ENCODE measurements at places on chromosomes 12 and 14.

DNA sequence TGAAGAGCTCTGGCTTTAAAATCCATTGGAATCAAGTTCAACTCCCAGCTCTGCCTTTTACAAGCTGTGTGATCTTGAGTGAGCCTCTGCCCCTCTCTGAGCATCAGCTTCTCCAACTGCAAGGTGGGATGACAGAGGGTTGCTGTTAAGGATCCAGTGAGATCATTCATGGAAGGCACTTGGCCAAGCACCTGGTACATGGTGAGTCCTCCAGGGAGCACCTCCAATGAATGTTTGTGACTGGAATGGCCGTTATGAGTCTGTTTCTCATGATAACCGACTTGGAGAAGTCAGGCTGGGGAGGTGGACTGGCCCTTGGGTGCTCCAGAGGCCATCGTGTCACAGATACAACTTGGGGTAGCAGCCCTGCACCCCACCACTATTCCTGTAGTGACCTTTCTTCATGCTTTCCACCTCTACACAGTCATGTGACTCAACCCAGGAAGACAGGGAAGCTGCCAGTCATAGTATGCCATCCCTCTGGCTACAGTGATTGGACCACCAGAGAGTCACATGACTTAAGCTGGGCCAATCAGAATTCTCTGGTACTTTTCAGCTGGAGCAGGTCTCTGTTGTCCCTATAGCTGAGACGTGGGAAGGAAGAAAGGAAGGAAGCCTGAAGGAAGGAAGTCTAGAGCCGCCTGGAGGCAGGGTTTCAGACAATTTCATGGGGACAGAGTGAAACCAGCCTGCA is 146.5 kb upstream of the MYL2 start:
- DNase-seq: no peak

- DNase-seq: peak; percentile 41
Observed at GRCh38 chr14:45177076-45177475, 41.3 kb downstream of the FANCM start.

DNA sequence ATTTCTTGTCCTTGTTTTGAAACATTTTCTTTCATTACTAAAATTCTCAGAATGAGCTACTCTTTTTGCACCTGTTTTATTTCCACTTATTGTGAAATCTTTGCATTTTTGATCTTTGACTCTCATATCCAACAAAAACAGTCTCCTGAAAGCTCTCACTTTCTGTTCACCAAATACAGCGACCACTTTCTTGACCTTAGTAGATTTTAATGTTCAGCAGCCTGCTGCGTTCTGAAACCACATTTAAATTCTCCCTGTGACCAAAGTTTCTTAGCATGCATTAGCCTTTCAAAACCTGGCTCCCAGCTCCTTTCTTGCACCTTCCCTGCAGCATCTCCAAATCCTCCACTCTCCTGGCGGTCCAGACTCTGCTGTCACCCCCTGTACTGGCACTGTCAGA is 404.4 kb upstream of the PDE3A start:
- DNase-seq: no peak

DNA sequence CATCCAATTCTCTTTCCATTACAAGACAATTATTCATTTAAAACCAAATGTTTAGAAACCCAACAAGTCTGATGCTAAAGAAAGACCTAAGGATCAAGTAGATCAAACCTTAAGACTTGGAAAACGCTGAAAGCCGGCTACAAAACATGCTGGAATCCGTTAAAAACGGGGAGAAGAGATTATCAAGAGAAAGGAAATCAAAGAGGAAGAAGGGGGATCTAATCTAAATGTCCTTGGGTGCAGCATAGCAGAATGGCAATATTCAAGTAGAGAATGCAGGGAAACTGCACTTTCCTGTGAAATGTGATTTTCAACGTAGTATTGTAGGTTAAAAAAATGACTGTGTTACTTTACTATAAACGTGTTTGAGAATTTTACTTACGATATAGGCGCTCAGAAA is 1.3 kb downstream of the PPP1R13B start:
- DNase-seq: no peak

DNA sequence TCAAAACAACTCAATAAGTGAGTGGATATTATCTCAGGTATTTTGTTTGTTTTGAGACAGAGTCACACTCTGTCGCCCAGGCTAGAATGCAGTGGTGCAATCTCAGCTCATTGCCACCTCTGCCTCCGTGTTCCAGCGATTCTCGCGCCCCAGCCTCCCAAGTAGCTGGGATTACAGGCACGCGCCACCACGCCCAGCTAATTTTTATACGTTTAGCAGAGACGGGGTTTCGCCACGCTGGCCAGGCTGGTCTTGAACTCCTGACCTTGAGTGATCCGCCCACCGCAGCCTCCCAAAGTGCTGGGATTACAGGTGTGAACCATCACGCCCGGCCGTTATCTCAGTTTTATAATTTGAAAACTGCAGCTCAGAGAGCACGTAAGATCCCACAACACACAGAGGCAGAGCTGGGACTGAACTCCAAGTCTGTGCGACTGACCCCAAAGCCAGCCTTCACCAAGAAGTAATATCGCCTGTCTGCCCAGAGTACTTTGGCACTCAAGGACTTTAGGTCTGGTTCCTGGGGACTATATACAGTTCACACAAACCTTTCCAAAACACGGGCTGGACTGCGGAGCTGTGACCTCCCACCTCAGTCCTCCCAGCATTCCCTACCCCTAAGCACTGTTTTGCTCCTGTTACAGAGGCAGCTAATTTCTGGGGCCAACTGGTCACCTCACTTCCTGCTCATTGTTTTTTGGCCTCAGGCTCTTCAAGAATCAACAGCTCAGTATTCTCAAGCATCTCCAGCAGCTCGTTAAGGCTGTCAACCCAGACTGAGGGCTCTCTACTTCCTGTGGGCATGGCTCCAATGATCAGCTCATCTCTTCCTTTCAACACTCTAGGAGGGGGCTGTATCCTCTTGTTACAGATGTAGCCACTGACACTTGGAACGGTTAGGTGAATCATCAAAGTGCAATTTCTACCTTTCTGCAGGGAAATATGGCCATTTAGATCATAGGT is 22.5 kb downstream of the TESC start:
- DNase-seq: no peak

- no peak for DNase-seq
Observed at GRCh38 chr14:74045522-74045921, 26.4 kb downstream of the BBOF1 start.

DNA sequence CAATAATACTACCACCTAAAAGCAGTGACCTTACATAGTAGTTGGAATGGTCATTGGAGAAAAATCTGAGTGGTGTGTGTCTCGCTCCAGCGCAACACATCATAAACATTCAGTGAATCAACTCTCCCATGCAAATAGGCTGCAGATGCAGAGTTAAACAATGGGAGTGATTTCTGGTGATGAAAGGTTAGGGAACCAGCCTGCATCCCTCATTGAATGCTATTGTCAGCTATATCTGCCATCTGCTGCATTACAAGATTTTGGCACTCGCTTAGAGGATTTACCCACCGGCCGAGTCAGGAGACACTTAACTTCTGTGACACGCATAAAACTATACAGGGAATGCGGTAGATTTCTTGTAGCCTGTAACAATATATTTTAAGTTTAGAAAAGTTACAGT is 900.9 kb downstream of the FLRT2 start:
- DNase-seq: no peak

DNA sequence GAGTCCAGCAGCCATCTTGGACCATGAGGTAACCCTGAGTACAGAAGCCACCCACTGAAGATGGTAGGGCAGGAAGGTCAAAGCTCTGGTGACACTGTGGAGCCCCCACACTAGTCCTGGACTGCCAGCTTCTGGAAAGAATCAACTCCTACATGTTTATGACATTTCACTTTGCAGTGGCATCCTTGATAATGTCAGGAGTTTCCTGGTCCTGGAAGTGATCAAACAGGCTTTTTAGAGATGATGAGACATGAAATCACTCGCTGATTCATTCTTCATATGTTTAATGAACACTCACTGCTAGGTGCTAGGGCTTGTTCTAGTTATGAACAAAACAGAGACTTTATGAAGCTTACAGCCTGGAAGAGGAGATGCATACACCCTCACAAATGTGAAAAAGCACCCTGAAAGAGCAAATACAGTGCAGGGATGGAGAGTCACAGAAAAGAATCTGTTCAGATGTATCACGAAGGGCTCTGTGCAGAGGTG is 15.8 kb upstream of the HNF1A start:
- no peak for DNase-seq

- DNase-seq: no peak
Observed at GRCh38 chr12:79115743-79116142, 251.2 kb downstream of the SYT1 start.

- DNase-seq: no peak
Observed at GRCh38 chr14:62706217-62706616, 339.0 kb downstream of the KCNH5 start.

DNA sequence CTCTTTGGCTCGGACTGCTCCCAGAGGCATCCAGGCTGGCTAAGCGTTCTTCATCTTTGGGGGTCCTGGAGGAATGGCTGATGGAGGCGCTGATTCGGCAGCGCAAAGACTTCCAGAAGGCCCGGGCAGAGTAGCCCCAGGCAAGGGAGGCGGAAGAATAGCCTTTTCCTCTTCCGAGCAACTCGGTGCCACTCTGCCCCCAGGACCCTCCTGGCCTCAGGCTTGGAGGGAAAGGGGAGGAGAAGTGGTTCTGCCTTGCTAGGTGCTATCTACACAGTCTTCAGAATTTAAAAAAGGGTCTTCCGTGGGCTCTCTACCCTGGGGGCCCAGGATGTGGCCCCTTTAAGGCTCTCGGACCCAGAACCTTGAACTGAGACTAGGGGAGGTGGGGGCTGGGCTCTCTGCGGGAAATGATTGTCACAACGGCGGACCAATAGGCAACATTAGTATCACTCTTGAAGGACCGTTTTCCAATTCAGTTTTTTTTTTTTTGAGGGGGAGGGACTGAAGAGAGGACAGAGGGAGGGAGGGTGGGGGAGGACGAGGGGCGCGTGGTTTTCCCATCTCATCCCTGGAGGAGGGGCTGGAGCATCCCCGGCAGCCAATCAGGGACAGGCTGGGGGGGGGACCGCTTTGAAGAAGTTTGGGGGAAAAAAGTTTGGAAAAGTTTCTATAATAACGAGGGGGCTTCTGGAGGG is at the start of gene NFATC4:
TSS of gene NFATC4 (plus strand) at position 671 of the 698 bp plus-strand sequence. CDS start 157 bp downstream, outside the sequence.
- peak; percentile 84 for DNase-seq

GRCh38 chr12:67735868-67736267 is 87.3 kb downstream of the DYRK2 start:
- DNase-seq: no peak

GRCh38 chr12:63906876-63907275 is 62.4 kb downstream of the SRGAP1 start:
- DNase-seq: no peak

DNA sequence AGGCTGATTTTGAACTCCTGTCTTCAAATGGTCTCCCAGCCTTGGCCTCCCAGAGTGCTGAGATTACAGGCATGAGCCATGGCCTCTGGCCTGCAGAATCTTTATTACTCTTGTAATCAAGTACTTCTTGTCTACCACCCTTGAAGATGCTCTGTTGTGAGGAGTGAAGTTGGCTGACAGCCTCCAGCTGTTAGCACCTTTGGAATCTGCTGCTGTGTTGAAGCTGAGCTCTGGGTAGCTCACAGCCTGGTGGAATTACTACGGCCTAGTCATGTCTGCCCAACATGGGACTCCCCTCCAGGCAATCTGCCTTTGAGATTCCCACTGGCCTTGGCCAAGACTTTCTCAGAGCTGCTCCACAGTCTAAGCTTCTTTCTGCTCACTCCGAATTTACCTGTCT is 5.8 kb upstream of the C12orf75 start:
- DNase-seq: no peak

DNA sequence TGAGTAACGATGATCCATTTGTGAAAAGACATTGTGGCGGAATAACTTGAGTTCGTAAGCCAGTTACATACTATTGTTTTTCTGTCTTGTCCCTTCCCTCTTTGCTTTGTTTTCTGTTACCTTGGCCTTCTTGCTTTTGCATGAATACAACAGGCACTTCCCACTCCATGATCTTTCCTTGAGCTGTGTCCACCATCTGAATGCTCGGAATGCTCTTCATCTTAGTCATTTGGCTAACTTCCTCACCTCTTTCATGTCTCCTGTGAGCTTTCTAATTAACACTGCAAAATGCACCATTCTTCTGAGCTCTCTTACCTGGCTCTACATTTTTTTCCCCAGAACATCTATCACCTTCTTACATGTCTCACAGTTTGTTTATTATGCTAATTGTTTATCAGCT is 10.0 kb downstream of the KNTC1 start:
- no peak for DNase-seq

DNA sequence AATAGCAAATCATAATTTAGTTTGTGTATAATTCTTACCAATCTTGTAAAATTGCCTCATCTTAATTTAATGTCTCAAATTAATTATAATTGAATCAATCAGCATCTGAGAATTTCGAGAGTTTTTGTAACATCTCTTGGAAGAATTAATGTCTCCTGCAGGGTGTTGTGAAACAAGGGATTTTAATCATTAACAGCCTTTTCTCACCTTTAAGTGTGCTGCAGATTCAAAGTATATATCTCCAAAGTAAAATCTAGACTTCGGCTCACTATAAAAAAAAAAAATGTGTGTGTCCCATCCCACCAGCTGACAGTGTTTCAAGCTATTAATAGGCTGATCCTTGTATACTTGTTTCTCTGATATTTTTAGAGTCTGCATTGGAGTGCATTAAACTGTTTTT is 603.1 kb downstream of the ETNK1 start:
- no peak for DNase-seq

- DNase-seq: no peak
Observed at GRCh38 chr12:107478881-107479280, 206.7 kb upstream of the PWP1 start.

DNA sequence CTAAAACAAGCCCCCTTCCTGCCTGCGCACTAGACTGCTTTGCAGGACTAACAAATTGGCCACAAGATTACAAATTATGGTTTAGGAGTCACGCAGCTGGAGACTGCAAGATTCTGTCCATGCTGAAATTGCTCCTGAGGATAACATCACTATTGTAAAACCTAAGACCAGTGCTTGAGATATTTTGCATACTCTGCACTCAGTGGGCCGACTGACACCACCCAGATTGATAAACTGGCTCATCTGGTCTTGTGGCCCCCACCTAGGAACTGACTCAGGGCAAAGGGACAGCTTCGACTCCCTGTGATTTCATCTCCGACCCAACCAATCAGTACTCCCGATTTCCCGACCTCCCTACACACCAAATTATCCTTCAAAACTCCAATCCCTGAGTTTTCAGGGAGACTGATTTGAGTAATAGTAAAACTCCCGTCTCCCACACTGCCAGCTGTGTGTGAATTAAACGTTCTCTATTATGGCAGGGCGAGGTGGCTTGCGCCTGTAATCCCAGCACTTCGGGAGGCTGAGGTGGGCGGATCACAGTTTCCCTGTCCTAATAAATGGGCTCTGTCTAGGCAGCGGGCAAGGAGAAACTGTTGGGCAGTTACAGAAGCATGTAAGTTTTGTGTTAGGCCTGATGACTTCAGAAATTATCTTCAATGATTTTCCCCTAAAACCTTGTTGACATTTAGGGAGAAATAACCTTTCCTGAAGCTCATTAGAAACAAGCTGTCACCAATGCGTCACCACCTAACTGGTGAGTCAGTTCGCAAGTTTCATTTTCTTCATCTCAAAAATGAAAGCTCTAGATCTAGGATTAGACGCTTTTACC is 5.3 kb upstream of the UBC start:
- no peak for DNase-seq

- no peak for DNase-seq
Observed at GRCh38 chr12:78448692-78449091, 415.9 kb upstream of the SYT1 start.
